G401 (cell line): ENCODE measurements at places on chromosomes 2 and 18.
A peak's percentile ranks its signal among the peaks of the same experiment; 100 is the strongest.

DNA sequence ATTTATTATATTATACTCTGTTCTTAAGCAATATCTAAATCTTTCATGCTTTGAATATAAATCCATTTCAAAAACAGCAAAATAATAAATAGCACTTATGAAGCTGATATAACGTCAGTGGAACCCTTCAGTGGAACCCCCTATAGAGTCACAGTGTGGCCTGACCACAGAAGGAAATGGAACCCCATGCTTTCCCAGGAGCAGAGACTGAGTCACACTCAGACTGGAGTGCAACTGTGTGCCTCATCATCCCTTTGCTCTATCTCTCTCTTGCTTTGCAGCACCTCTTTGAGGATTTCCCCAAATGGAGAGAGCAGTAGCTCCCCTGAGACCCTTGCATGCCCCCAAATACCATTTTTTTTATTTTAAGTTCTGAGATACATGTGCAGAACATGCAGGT lies 13.1 kb downstream of the NXPH2 start:
- DNase-seq, result no peak

GRCh38 chr18:35157181-35157580 lies 83.7 kb upstream of the ZNF397 start:
- no peak for DNase-seq

GRCh38 chr2:36915627-36916026 lies 50.7 kb downstream of the STRN start:
- no peak for DNase-seq

GRCh38 chr2:8132351-8132831 lies 549.5 kb upstream of the ID2 start:
- no peak for DNase-seq

DNA sequence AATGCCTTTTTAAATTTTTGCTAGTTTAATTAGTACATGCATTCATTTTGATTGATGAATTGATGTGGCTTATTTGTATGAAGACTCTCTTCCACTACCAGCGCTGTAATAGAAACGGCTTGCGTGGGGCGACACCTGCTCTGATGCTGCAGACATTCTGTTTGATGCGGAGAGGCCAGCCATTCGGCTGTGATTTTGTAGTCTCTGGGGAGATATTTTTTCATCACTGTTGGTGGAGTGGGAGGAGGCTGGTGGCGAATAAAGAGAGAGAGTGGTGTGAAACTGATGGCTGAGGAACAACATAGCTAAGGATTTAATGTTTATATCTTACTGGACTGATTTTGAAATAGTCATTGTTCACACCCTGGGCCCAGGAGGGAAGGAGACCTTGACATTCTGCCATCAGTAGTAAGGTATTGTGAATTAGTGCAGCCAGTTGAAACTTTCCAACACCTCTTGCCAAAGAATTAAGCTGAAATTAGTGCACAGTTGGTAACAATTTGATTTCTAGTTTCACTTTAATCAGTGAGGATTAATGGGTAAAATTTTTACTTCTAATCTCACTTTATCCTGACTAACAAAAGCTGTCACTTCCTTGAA lies 224.1 kb downstream of the MTX2 start:
- DNase-seq, result no peak

DNA sequence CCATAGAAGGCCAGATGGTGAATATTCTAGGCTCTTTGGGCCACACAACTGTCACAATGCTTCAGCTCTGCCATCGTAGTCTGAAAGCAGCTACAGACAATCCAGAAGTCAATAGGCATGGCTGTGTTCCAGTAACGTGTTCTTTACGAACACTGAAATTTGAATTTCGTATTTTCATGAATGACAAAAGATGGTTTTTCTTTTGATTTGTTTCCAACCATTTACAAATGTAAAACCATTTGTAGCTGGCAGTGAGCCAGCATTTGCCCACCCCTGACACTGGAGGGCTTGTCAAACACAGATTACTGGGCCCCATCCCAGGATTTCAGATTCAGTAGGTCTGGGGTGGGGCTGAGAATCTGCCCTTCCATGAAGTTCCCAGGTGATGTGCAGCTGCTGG lies 83.0 kb upstream of the ATG16L1 start:
- no peak for DNase-seq

- DNase-seq, result no peak
Measured at GRCh38 chr2:95349568-95350322, 52.6 kb downstream of the KCNIP3 start.

DNA sequence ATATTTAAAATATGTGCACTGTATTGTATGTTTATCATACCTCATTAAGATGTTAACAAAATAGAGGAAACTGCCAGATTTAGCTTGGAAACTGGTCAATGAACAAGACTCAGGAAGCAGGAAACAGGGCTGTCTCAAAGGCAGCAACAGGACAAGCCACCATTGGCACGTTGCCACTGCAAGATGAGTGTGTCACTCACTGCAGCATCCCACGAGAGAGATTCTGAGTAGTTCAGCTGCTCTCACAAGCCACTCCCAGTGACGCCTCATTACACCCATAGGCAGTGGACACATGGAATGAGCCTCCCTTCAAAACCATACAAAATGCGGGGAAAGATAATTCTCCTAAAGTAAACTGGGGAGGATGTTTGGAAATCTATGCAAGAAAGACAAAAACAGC lies 181.9 kb upstream of the DLGAP1 start:
- DNase-seq, result peak; percentile 15

DNA sequence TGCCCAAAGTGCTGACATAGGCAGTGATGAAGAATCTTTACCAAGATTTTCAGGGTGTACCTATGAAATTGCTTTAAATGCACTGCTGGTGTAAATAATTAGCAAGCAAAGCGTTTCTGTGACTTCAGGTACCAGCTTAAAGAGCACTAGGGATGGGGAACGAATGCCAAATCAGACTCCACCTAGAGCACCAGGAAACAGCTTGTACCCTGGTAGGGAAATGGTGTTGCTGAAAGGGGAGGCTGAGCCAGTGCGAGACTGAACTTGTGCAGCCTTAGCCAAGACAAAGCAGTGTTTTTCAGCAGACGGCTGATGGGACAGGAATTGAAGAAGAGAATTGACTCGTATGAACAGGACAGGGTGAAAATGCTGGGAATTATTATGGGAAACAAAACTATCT lies 65.6 kb downstream of the TWSG1 start:
- peak; percentile 93 for DNase-seq

GRCh38 chr2:234851451-234851850 lies 100.4 kb upstream of the SH3BP4 start:
- no peak for DNase-seq

- DNase-seq, result no peak
Measured at GRCh38 chr2:37020212-37020886, 54.0 kb upstream of the STRN start.

GRCh38 chr2:215969131-215969841 lies 44.1 kb downstream of the MREG start:
- no peak for DNase-seq

GRCh38 chr2:26979741-26980140 lies 9.3 kb downstream of the MAPRE3 start:
- no peak for DNase-seq

GRCh38 chr2:12217175-12217574 lies 470.7 kb downstream of the LPIN1 start:
- no peak for DNase-seq

DNA sequence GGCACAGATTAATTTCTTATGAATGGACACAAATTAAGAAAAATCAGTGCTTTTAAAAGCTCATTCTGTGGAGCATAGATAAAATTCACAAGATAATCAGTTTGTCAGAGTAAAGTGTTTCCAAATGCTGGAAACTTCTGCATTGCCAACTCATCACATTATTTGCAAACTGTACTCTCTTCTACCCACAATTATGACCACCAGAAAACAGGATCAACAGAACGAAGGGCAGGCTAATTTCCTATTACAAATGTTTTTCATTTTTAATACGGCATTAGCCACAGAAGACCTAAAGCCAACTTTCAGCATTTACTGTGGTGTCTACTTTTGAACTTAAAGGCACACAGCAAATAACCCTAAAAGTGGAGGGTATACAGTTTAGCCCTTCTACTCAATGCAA lies 6.0 kb downstream of the IRS1 start:
- DNase-seq, result peak; percentile 40

DNA sequence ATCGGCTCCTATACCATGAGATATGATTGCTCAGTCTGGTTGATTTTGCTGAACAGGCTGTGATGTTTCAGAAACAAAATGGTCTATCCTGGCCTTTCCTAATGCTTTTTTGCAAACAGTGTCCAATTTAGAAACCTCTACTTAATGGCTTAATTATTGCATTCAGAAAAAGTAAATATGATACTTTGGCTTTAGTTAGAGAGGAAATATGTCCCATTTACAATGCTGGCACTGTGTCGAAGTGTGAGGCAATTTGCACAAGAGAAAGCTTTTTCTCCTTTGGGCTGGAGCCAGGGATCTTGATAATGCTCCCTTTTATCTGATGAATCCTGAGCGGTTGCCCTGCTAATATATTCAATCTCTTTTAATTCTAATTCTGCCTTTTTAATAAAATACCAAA lies 418.9 kb downstream of the EPHA4 start:
- DNase-seq, result no peak

DNA sequence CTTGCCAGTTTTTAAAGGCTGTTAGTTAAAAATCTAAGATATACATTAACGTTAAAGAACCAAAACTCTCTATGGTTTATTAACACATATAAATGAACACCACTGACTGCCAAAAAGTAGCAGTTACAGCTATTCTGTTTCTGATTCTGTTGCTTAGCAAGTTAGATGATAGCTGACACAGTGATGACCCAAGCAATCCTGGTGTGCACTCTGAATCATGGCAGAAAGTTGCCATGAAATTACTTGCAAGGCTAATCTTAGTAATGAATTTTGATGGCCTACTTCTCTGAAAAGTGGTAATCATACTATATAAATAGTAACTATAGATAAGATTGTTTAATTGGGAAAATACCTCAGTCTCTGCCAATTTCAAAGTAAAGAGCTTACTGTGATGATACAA lies 57.7 kb downstream of the ROCK2 start:
- DNase-seq, result no peak

DNA sequence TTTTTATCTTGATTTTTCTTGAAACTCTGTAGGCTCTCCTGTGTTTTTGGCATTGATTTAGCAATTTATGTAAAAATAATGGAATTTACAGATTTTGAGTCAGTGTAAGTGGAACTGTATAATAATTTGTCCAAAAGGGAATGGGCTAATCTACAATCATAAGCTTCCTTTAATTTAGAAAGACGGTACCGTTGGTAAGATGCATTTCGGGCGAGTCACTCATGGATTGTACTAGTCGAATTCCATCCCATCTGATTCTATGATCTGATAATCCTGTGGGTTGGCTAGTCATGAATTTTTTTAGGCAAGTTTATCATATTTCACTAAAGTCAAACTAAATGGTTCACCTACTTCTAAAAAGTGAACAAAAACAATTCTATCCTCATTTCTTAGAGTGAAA lies 133.4 kb downstream of the ZNF407 start:
- DNase-seq, result no peak

DNA sequence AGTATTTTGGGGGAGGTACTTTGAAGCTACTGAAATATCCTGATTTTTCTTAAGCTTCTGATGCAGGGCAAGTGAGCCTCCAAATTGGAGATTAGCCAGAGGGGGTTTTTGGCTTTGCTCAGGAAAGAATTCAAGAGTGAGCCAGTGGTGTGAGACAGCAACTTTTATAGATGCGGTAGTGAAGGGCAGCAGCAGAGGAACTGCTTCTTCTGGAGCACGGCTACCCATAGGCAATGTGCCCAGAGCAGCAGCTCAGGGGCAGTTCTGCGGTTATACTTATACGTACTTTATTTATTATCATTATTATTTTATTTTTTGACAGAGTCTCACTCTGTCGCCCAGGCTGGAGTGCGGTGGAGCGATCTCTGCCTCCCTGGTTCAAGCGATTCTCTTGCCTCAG lies 19.8 kb upstream of the NT5DC4 start:
- DNase-seq, result no peak

- DNase-seq, result no peak
Measured at GRCh38 chr18:841647-842370, 29.8 kb upstream of the YES1 start.

- DNase-seq, result no peak
Measured at GRCh38 chr2:8980096-8980495, 23.4 kb downstream of the MBOAT2 start.

- DNase-seq, result no peak
Measured at GRCh38 chr2:28415010-28415409, 22.4 kb downstream of the FOSL2 start.

DNA sequence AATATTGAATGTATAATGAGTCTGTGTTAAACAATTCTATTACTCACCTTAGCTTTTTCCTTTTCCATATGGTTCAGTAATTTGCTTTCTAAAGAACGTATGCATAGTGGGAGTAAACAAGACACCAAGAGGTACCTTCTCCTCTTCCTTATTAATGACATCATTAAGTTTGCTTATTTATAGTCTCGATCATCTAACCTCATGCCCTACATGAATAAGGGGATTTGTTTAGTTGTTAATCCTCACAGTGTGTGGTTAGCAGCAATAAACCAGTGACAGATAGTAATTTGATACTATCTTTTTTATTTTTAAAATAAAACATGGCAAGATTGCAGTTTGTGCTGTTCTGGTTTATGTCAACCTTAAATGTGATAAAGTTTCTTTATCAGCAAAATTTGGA lies 69.7 kb downstream of the COBLL1 start:
- no peak for DNase-seq

DNA sequence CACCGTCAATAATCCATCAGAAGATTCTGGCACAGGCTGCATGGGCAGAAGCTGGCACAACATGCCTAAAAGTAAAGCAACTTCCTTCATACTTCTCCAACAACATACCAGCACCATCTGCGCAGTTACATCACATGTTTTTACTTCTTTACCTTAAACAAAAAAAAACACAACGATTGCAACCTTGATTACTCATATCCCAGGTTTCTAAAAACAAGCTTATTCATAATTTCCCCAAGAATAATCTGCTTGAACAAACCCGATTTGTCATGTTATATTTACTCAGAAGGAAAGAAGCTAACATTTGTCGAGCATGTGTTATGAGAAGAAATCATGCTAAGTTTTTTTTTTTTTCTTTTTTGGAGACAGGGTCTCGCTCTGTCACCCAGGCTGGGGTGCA lies 54.7 kb downstream of the THADA start:
- DNase-seq, result no peak

- DNase-seq, result no peak
Measured at GRCh38 chr2:235523021-235523420, 29.2 kb downstream of the AGAP1 start.

GRCh38 chr18:21949326-21950015 lies 208.9 kb downstream of the MIB1 start:
- no peak for DNase-seq

GRCh38 chr2:192354512-192355244 lies 159.9 kb upstream of the TMEFF2 start:
- no peak for DNase-seq

GRCh38 chr2:190592831-190593230 lies 56.1 kb upstream of the NAB1 start:
- DNase-seq, result no peak

GRCh38 chr18:42950732-42951131 lies 164.8 kb downstream of the RIT2 start:
- DNase-seq, result no peak

DNA sequence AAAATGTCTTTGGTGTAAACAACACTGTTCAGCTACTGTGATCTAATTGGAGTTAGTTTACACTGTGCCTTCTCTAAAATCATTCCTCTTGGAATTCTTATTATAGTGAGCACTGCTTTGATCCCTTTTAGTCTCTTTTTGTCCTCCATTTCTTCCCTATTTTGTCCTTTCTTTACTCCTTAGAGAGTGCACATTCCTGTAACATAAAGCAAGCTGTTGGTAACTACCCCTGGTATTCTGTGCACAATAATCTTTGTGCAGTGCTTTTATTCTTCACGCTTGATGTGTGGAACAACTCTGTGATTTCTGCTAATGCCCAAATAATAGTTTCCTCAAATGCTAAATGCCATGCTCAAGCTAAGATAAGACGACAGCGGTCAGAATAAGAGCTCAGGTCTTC lies 401.5 kb downstream of the DPP10 start:
- DNase-seq, result no peak

- DNase-seq, result no peak
Measured at GRCh38 chr2:3667151-3667631, 9.2 kb downstream of the ALLC start.
